ENCODE measurements at places on chromosomes 16 and 17. TPM values are rescaled to one million over a fixed set of nuclear protein-coding genes. Genes with fewer than 3 reads are reported as not detected.

- DNase-seq: no peak
These were observed 7.3 kb downstream of the THRA start for GRCh38 chr17:40069751-40070708.

DNA sequence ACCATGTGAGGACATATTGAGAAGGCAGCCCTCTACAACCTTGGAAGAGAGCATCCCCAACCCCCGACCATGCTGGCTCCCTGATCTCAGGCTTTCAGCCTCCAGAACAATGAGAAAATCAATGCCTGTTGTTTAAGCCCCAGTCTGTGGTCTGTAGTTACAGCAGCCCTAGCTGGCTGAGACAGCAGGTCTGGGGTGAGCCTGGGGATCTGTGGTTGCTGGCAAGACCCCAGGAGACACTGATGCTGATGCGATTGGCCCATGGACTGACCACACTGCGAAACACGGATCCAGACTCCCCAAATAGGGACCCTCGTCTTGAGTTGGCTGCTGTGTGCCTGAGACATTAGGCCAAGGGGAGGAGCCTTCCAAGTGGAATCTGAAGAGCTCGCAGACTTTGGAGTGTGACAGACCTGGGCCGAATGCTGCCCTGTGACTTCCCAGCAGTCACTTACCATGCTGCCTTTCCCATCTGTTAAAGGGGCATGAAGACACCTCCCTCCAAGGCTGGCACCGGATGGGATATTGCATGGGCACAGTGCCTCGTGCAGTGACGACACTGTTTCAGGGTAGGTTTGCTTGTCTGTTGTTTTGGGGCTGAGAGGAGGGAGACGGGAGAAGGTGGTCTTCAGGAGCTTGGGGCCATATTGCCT lies 147.8 kb upstream of the RPL38 start:
- no peak for DNase-seq

Gene CACNG3
- total RNA-seq: not detected

DNA sequence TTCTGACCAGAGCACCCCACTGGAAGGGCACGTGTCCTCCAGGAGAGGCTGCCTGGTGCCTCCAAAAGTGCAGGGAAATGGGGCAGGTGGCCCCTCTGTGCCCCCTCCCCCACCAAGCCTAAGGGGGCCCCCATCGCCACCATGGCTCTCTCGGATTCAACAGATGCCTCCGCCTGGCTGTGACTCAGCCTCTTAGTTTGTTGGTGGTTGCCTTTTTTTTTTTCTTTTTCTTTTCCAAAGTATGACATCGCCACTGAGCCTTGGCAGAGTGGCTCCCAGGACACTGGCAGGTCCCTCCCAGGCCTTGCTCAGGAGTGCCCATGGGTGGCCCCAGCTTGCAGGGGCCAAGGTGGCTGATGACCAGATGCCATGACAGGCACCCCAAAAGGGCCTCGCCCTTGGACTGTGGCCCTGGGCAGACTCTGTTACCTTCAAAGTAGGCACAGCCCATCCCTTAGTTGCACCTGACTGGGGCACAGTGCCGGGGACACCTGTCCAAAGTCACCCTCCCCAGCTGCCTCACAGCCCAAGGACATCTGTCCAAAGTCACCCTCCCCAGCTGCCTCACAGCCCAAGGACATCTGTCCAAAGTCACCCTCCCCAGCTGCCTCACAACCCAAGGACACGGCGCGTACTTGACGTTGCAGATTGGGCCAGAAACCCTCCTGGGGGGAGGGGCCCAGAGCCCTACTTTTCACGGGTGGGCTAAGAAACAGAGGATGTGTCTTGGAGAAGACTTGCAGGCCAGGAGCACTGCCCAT lies 29.6 kb downstream of the NPTX1 start:
- DNase-seq: no peak

Gene ABR
- 64.6 TPM for total RNA-seq

Gene SLFN14
- not detected for total RNA-seq

- DNase-seq: no peak
These were observed 151.4 kb downstream of the BANP start for GRCh38 chr16:88102597-88102996.

Gene ABCC6
- total RNA-seq: 9.8 TPM

GRCh38 chr17:22090263-22090935 lies 398.1 kb downstream of the KCNJ18 start:
- no peak for DNase-seq
